ENCODE measurements at places on chromosomes 16 and 17.

GRCh38 chr16:2904100-2904921 lies 7.4 kb upstream of the FLYWCH1 start:
- DNase-seq, result peak; percentile 40

GRCh38 chr16:82846806-82847205 lies 220.0 kb downstream of the CDH13 start:
- DNase-seq, result no peak

DNA sequence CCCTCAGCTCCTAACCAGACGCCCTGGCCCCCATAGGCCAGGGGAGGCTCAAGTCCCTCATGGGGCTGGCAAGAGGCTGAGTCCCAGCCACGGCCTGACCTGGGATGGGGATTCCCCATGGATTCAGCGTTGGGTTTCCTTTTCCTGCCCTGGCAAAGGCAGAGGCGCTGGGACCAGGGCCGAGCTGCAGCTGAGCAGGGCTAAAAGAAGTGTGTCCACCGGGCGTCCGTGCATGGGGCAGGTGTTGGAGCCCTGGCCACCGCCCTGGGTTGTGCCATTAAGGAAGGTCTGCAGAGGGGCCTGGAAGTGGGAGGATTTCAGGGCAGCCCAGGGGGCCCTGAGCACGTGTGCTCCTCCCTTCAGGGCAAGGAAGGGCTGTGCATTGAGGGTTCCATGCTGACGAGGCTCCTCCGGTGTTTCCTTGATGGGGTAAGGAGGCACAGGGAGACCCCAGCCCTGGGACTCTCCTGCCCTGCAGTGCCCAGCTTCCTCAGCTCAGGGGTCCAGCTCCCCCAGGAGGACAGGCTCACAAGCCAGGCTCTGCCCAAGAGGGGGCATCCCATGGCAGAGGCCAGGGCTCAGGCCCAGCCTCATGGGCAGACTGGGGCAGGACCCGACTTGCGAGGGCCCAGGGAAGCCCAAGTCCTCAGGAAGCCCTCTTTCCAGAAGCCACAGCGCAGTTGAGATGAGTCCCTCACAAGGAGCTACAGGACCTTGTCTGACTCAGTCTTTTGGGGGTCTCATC lies 10.1 kb downstream of the TBC1D26 start:
- DNase-seq, result no peak

DNA sequence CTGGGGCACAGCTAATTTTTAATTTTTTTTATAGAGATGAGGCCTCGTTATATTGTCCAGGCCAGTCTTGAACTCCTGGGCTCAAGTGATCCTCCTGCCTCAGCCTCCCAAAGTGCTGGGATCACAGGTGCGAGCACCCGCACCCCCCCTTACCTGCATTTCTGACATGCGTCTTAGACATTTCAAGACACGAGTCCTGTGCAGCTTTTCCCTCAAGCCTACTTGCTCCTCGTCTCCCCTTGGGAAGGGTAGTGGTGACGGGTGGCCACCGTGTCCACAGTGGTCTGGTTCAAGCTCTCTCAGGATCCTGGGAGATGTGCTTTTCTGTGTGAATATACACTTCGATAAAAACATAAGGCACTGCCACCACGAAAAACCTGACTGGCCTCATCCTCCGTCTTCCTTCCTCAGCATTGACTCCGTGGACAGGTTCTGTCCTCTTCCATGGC lies 9.6 kb downstream of the CANT1 start:
- no peak for DNase-seq

GRCh38 chr16:46976550-46976949 lies 3.1 kb upstream of the DNAJA2 start:
- DNase-seq, result no peak

- DNase-seq, result no peak
These were observed 7.9 kb downstream of the GNAO1 start for GRCh38 chr16:56199164-56199563.

DNA sequence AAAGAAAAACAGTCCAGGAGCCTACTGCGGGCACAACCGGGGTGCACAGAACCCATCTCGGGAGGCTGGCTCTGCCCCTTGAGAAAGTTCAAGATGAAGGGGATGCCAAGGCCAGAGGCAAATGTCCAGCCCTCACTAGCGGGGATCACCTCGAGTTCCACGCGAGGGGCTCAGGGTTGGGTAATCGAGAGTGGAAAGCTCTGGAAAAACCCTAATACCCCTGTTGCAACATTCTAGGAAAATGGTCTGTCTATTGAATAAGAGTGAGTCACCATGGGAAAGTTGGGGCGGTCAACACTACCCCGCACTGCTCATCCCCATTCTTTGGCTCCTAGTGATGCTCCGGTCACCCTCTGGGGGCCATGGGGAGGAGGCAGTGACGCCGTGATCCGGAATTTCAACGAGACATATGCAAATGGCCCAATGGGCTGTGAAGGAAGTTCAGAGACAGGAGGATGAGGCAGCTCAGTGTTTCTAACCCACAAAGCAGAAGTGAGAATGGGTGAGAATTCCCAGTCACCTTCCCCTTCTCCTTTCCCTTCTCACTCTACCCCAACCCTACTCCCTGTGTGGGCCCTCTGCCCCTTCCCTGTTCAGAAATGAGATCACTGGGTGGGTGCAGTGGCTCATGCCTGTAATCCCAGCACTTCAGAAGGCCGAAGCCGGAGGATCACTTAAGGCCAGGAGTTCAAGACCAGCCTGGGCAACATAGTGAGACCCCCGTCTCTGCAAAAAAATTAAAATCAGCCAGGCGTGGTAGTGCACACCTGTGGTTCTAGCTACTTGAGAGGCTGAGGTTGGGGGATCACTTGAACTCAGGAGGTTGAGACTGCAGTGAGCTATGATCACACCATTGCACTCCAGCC lies 22.4 kb downstream of the SOCS3 start:
- DNase-seq, result no peak

DNA sequence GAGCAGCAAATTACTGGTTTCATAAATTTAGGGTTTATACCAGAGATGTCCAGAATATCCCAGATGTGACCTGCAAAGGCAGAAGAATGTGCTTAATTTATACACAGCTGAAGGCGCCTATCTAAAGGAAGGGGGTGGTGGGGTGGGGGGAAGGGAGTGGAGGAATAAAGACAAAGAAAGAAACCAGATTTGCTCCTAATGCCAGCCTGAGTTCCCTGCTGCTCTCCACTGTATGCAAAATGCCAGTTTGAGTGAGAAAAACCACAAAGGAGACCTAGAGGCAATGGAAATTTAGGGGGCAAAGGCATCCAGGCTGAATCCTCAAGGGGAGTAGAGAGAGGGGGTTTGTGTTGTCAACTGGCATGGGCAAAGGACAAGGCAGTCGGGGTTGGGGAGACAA lies 161.5 kb upstream of the TOX3 start:
- DNase-seq, result no peak

GRCh38 chr16:22898874-22899348 lies 84.9 kb downstream of the HS3ST2 start:
- peak; percentile 71 for DNase-seq

GRCh38 chr16:23403547-23403946 lies 49.4 kb downstream of the COG7 start:
- DNase-seq, result no peak

- no peak for DNase-seq
These were observed 138.3 kb upstream of the HSBP1 start for GRCh38 chr16:83669456-83669855.

- DNase-seq, result no peak
These were observed 1503.7 kb downstream of the CDH11 start for GRCh38 chr16:63617990-63618763.
